ENCODE measurements at places on chromosomes 5 and 9.
A peak's percentile ranks its signal among the peaks of the same experiment; 100 is the strongest.

- no peak for DNase-seq
Observed at GRCh38 chr5:56530626-56531138, 284.7 kb upstream of the MAP3K1 start.

DNA sequence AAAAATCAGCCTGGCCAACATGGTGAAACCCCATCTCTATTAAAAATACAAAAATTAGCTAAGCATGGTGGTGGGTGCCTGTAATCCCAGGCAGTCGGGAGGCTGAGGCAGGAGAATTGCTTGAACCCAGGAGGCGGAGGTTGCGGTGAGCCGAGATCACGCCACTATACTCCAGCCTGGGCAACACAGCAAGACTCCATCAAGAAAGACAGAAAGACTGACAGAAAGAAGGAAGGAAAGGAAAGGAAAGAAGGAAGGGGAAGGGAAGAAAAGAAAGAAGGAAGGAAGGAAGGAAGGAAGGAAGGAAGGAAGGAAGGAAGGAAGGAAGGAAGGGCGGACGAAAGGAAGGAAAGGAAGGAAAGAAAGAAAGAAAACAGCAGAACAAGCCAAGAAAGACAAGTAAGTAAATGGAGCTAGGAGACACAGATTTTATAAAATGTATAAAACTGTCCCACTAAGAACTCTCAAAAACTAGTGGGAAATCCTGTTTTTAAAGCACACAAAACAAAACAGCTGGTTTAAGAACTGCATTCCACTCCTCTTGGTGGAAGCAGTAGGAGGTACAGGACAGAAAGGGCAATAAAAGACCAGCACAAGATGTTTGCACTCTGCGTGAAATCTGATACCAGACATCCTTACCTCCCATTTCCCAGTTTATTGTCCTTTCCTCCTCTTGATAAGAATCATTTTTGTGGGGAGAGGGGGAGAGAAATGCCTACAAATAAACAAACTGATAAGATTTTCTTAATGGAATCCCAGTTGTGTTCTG is 46.7 kb downstream of the MYO10 start:
- no peak for DNase-seq

GRCh38 chr5:138354926-138355378 is 2.5 kb downstream of the KDM3B start:
- no peak for DNase-seq

DNA sequence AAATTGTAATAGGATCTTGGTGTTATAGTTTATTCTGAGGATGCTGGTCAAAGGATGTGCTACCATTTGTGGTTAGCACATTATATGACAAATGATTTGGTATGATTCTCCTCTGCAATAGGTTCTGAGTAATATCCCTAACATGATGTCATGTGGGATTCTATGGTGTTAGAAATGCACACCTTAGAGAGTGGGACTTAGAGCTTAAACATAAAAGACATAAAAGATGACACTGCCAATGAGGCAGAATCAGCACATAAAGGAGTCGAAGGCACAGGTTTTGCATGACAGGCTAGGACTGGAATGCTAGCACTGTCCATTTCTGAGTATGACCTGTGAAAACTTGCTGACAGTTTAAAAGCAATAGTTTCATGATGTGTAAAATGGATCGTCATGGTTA is 100.4 kb downstream of the OSTF1 start:
- no peak for DNase-seq

GRCh38 chr5:177194268-177194667 is 60.7 kb downstream of the NSD1 start:
- no peak for DNase-seq

- no peak for DNase-seq
Observed at GRCh38 chr9:113481176-113481787, 17.8 kb downstream of the RGS3 start.

- DNase-seq = no peak
Observed at GRCh38 chr5:146921225-146921624, 42.7 kb upstream of the PPP2R2B start.

GRCh38 chr9:108272349-108272899 is 583.4 kb downstream of the ACTL7B start:
- no peak for DNase-seq

GRCh38 chr5:133341915-133342710 is 270.2 kb downstream of the FSTL4 start:
- no peak for DNase-seq

- DNase-seq = peak; percentile 6
Observed at GRCh38 chr9:34546834-34547827, 24.3 kb upstream of the ENHO start.

- no peak for DNase-seq
Observed at GRCh38 chr5:34599471-34600117, 56.5 kb upstream of the RAI14 start.

DNA sequence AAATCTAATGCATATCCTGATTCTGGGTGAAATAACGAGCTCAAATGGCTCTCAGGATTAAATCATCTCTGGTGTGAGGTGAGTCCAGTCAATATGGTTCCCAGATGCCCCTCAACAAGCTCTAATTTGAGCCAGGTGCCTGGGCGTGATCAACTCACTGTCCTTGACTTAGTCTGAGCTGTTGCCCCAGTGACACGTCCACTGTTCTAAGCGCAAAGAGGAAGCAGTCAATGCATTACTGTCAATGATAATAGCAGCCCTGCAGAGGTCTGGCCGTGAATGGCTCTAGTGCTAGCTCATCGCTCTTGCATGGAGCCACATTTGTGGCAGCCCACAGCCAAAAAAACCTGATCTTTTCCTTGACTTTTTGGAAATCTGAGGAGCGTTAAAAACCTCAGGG is 128.6 kb upstream of the EFNA5 start:
- no peak for DNase-seq

- DNase-seq = no peak
Observed at GRCh38 chr9:3746296-3747275, 220.8 kb upstream of the RFX3 start.

- DNase-seq = no peak
Observed at GRCh38 chr5:180806351-180807011, 3.9 kb upstream of the MGAT1 start.

GRCh38 chr5:115624994-115625393 is 842 bp downstream of the TMED7 start:
- no peak for DNase-seq

- no peak for DNase-seq
Observed at GRCh38 chr5:82509762-82510161, 231.6 kb upstream of the RPS23 start.

- DNase-seq = no peak
Observed at GRCh38 chr5:147075187-147075586, 159.6 kb upstream of the STK32A start.

DNA sequence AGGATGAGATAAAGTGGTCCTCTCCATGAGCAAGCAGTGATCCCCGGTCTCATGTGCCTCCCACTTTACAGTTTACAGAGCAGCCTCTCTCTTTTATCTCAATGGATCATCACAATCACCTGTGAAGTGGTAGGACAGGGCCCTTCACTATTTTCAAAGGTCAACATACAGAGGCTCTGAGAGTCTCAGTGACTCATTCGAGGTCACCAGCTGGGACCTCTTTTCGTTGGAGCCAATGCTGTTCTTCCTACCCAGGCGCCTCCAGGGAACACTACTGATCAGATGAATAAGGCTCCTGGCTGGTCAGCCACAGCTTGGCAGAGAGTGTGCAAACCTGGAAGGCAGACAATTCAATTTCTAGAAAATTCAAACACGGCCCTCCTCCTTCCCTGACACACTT is 16.6 kb downstream of the GGTA1 start:
- no peak for DNase-seq

- no peak for DNase-seq
Observed at GRCh38 chr9:110622368-110622767, 42.8 kb upstream of the SVEP1 start.

DNA sequence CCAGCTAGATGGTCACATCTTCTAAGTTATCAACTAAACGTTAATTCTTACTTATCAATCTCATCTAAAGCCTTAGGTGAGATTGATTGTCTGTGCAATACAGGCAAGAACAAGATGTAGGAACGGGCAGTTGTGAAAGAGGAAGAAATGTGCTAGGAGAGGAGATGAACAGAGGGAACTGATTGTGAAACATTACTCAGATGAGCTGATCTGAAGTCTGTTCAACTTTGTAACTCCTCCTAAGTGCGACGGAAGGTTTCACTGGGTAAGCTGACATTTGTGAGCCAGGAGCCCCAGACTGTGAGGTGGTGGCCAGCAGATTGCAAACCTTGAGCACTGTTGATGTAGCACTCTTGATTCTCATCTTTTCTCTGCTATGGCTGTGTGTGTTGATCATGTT is 204.1 kb downstream of the CD180 start:
- DNase-seq = no peak

DNA sequence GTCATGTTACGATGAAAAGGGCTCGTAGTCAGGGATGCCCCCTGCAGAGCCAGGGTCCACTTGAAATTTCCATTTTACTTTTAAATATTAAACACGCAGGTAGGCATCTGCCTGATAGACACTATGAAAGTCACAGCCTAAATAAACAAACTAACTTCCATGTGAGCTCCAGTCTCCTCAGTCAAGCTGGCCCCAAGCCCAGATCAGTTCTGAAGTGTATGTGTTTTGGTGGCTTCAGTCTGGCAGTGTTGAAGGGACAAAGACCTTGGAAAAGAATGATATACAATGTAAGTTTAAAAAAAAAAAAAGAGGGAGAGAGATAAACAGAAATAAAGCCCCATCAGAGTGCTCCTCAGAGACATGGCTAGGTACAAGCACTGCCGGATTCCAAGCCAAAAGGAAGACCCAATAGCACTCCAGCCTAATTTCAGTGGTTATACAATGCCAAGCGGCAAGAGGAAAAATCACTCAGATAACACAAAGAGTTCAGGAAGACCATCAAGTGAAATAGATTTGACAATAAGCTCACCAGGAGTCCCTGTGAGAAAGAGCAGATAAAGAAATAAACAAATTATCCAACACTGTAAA is 181.0 kb downstream of the BNC2 start:
- DNase-seq = no peak

DNA sequence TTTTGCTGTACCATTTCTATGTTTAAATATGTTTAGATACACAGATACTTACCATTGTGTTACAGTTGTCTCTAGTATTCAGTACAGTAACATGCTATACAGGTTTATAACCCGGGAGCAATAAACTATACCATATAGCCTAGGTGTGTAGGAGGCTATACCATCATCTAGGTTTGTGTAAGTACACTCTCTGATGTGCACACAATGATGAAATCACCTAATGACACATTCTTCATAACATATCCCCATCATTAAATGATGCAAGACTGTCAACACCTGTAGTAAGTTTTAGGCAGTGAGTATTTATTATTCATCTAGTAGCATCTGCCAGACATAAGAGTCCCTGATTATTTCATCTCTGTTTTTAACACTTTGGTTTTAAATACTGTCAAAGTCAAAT is 7.3 kb upstream of the DHFR start:
- DNase-seq = no peak

DNA sequence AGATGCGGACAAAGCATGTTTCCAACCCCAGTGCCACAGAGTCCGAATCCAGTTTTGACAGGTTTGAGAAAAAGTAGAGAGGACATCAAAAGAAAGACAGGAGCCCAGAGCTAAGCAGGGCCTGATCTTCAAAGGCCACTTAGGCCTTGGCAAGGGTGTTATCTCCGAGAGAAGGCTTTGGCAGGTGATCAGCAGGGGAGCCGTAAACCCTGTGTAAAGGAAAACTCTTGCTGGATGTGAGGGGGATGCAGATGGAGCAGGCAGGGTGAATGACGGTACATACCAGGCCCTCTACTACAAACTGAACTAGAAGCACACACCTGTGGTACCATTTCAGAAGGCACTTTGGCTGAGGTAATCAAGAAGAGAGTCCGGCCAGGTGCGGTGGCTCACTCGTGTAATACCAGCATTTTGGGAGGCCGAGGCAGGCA is 1.4 kb upstream of the HNRNPH1 start:
- DNase-seq = no peak

- no peak for DNase-seq
Observed at GRCh38 chr5:40402007-40402364, 277.7 kb upstream of the PTGER4 start.

DNA sequence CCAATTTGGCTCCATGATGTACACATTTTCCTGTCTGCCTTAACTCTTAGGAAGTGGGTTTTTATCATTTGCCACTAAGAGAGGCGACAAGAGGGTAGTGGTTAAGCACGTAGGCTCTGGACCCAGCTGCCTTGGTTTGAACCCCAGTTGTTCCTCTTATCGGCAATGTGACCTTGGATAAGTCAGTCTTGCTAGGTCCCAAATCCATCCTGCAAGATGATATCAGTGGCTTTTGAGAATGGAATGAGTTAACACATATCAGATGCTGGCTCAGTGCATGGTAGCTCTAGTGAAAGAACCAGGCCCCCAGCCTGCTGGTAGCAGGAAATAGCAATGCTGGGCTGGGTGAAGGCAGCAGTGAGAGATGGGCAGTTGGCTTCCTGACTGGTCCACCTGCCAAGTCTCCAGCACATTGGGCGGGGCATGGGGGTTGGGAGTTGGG is 72.5 kb downstream of the STK10 start:
- DNase-seq = no peak

DNA sequence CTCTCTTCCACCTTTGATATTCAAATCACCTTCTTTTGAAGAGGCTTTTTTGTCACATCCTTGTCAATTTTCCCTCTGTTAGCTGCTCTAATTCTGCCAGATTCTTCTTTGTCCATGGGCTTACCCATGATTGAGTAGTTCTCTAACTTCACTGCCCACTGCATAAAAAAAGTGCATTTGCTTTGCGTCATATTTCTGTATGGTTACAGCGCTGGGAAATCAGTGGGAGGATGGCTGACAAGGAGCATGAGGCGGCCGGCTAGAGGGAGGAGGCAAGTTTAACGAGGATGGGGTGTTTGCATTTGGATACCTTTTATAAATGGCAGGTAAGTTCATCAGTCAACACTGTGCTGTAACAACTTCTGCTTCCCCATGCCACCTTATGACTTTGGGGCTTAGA is 116.5 kb upstream of the LHFPL2 start:
- DNase-seq = no peak

- no peak for DNase-seq
Observed at GRCh38 chr9:26058111-26058895, 380.1 kb upstream of the TUSC1 start.

DNA sequence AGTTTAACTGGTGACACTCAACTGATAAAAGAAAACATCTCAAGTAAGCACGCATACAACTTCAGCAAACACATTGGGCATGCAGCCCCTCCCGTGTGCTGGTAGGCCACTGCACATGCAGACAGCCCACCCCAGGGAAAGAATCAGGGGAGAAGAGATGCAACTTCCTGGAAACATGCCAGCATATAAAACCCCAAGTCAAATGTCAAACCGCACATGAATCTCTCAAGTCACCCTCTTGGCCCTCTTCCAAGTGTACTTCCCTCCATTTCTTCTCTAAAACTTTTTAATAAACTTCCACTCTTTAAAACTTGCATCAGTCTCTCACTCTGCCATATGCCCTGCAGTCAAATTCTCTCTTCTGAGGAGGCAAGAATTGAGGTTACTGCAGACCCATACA is 732.7 kb downstream of the SEMA5A start:
- no peak for DNase-seq

DNA sequence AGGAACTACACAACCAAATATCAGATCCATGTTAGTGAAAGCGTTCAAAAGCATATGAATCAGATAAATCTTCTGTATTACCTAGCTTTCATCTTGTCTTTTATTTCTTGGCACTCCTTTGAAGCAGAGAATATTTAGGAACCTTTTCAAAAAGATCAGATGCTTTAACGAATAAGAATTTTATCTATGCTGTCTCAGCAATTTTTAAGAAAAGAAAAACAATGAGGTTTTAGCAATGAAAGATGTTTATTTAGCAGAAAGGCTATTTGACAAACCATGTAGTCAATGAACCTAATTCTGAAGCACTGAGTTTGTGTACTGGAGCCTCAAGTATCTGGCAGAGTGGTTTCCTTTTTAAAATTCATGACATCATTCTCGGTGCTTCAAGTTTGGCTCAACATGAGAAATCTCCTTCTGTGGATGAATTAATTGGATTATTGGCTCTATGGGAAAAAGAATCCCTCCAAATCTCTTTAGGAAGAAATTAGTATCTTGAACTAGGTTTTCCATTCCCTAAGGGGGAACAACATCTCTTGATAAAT is 534.7 kb downstream of the CAAP1 start:
- no peak for DNase-seq
